NCI-H774 (cell line): ENCODE measurements at places on chromosomes 3 and 15.

- DNase-seq: no peak
Measured at GRCh38 chr3:127682561-127682960, 9.8 kb downstream of the ABTB1 start.

GRCh38 chr3:86985181-86985826 is 5.6 kb downstream of the VGLL3 start:
- DNase-seq: no peak

- no peak for DNase-seq
Measured at GRCh38 chr3:133127381-133127780, 89.2 kb downstream of the TMEM108 start.

DNA sequence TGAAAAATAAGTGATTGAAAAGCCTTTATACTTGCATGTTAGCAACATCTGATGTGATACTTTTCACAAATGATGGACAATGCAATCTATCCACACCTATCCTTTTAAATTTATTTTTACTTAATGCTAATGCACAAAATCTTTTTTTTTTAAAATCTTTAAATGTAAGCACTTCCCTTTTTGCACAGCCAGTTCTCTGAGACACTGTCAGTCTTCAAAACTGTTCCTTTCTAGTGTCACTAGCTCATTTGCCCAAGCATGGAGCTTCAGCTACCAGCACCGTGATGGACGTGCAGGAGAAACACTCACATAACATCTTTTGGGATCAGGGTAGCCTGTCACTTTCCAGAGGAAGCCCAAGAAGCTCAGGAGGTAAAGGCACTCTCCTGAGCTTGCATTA is 50.1 kb downstream of the NR1D2 start:
- no peak for DNase-seq

GRCh38 chr3:9248522-9249271 is 749 bp downstream of the SRGAP3 start:
- no peak for DNase-seq

GRCh38 chr3:83968356-83968755 is 990.4 kb upstream of the CADM2 start:
- peak; percentile 1 for DNase-seq

DNA sequence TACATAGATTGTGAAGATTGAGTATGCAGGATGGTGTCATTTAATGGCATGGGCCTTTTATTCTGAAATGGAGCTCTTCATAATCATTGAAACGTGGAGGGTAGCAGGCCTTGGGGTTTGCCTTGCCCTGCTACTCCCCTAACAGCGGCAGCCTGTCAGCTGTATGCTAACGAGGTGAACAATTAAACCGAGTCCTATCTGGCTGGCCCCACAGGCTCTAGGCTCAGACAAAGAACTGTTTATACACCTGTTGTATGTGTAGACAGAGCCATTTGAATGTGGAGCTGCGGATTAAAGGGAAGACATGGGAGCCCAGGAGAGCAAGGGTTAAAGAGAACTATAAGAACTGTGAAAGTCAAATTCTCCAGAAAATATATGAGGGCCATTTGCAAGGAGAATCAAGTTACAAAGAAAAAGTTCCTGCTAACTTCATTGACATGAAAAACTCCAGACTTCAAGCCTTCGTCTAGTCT is 116.7 kb upstream of the CGNL1 start:
- DNase-seq: peak; percentile 98

- peak; percentile 47 for DNase-seq
Measured at GRCh38 chr15:40075298-40076044, 33.2 kb downstream of the BMF start.

DNA sequence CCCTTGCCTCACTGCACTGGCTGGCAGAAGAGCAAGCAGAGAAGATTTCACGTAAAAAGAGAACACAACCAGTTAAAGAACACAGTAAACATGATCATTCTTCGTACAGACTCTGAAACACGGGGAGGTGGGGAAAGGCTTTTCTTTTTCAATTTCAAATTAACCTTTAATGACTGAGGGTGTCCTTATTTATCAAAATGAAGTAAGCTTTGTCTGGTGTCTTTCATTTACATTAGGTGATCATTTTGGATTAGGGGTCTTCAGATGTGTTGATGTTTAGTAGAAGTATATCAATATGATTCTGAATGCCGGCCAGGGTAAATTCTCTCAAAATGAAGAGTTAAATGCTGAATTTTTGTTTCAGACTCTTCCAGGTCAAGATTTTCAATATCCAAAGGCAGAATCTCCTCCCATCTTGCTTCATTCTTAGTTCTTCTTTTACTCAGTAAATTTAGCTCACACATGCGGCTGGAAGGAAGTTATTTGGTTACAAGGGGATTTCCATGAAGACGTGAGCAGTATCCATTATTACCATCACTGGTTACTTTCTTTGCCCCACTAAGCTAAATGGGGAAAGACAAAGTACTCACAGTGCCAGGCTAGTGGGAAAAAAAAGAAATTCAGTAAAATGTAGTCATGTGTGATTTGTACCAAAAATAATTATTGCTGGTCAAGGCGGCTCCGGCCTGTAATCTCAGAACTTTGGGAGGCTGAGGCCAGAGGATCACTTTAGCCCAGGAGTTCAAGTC is 272.2 kb upstream of the NR2F2 start:
- DNase-seq: no peak

DNA sequence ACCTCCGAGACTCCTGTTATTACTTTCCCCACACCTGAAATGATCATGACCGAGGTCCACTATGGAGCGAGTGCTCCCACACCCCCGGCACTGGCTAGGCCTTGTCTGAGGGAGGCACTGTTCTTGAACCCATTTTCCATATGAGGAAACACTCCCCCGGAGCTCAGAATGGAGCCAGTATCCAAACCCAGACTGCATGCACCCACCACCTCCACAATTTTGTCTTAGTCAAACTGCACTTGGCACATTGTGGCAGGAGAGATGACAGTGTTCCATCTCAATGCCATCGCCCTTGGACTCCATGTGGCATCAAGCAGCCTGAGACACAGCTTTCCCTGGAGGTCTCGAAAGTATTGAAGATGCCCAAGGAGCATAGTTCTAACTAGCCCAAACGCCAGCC is 154.1 kb downstream of the NUP210 start:
- DNase-seq: no peak

- DNase-seq: no peak
Measured at GRCh38 chr15:28907338-28907960, 21.7 kb downstream of the APBA2 start.

- DNase-seq: no peak
Measured at GRCh38 chr15:85545752-85546151, 165.3 kb downstream of the AKAP13 start.

GRCh38 chr3:67940210-67940952 is 286.0 kb upstream of the SUCLG2 start:
- no peak for DNase-seq

GRCh38 chr3:10918011-10918410 is 74.5 kb upstream of the SLC6A1 start:
- DNase-seq: no peak

- DNase-seq: no peak
Measured at GRCh38 chr15:65893060-65893459, 23.8 kb downstream of the RAB11A start.

DNA sequence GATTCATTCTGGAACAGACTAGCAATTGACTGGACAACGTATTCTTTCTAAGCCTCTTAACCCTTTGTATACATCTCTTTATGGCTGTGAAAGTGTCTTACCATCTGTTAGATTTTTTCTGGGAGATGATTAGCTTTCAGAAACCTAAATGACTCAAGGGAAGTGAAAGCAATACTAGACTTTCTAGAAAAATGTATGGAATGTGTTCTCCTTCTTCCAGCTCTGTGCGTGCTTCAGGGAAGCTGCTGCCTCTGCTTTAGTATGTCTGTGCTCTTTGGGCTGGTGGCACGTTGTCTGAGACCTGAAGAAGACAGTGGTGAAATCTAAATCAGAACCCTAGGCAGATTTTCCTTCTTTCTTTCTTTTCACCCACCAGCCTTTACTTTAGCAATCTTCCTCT is 89.5 kb downstream of the ITPR1 start:
- no peak for DNase-seq

DNA sequence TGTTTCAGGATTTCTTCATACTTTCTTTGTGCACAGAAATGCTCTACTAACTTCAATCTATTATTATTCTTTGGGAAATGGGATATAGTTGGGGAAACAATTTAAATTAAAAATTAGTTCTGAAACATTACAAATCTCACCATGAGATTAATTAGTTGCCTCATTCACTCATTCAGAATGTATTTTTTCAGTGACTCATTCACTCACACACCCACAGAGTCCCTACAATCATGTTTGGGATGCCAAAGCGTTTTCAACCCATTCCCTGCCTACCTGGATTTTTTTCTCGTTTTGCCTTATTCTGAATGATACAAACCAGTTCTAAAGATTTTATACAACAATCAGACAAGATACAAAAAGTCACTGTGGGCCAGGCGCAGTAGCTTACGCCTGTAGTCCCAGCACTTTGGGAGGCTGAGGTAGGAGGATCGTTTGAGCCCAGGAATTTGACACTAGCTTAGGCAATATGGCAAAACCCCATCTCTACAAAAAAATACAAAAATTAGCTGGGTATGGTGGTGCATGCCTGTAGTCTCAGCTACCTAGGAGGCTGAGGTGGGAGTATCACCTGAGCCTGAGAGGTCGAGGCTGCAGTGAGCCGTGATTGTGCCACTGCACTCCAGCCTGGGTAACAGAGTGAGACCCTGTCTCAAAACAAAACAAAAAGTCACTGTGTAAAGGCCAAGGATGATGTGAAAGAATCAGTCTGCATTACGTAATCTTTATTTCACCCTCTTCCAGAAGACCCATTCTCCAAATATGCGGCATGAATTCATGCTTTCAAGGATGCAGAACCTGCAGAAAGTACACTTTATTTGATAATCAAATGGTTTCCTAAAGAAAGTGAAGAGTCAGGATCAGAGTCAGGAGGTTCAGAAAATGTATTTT is 34.8 kb upstream of the ARHGEF3 start:
- no peak for DNase-seq

GRCh38 chr3:40924559-40925141 is 274.7 kb upstream of the CTNNB1 start:
- DNase-seq: peak; percentile 59

GRCh38 chr15:60121845-60122244 is 117.7 kb downstream of the FOXB1 start:
- DNase-seq: no peak

DNA sequence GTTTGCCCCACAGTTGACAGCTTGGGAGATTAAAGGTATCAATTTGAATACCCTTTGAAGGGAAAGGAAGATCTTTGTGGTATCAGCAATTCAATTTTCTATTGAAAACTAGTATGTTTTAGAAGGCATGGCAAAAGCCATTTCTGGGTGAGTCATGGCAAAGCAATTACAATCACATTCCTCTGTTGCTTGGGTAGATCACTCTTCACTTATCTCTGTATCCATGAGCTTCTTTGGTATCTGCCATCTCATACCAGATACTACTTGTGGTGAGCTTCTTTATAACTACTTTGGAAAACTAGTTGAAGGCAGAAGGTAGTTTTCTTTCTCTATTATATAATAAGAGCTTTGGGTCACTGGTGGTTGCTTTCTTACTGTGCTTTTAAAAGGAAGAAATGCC is 28.3 kb upstream of the LSAMP start:
- DNase-seq: no peak

DNA sequence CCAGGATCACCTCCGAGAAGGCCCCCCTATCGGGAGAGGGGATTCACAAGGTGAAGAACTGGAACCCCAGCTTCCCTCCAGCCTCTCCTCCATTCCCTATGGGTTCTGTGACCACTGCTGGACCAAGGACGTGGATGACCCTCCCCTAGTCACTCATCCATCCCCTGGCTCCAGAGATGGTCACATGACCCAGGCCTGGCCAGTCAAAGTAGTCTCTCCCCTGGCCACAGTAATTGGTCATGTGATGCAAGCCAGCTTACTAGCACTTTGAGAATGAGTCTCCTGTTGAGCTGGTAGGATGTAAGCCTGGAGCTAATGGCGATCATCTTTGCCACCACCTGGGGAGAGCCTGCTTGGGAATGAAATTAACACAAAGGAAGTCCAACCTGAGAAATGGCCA is 3.9 kb downstream of the CAMK1 start:
- no peak for DNase-seq

GRCh38 chr3:170355738-170356595 is 1.5 kb upstream of the SKIL start:
- DNase-seq: peak; percentile 52

GRCh38 chr15:72591361-72591760 is 63.1 kb upstream of the GOLGA6B start:
- no peak for DNase-seq

DNA sequence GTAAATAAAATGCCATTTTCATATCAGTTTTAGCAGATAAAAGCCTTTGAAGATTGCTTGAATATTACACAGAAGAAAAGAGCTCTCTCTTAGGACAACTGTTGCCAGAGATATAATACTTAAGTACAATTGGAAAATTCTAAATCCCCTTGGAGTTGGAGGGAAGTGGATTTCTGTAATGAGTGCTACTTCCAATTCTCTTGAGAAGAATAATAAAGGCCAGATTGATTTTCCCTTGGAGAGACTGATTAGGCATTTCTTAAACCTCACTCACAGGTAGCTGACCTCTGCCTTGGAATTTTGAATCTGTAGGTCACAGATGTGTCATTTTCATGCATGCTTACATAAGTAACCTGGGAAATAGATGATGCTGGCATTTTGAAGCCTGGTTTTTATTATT is 29.8 kb upstream of the PSMD6 start:
- DNase-seq: no peak

GRCh38 chr15:70562906-70563305 is 200.5 kb downstream of the UACA start:
- DNase-seq: no peak
